ENCODE measurements at places on chromosomes 12 and 14.

GRCh38 chr12:29756741-29757390 lies 26.9 kb downstream of the TMTC1 start:
- DNase-seq, result no peak

DNA sequence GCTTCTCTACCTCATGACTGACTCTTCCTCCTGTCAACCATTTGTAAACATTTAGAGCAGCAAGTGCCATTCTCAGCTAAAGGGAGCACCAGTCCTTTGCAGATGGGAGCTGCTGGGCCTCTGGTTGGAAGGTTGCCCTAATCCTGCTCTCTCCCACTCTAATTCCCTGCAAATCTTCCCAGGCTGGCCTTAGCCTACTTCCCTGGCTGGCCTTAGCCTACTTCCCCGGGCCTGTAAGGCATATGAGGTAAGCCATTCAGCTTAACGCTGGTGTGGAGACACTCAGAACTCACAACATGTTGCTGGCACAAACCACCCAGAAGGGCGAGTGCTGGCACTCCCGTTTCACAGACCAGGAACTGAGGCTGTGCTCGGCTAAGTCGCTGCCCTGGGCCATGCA lies 69.0 kb downstream of the CPSF2 start:
- DNase-seq, result no peak

DNA sequence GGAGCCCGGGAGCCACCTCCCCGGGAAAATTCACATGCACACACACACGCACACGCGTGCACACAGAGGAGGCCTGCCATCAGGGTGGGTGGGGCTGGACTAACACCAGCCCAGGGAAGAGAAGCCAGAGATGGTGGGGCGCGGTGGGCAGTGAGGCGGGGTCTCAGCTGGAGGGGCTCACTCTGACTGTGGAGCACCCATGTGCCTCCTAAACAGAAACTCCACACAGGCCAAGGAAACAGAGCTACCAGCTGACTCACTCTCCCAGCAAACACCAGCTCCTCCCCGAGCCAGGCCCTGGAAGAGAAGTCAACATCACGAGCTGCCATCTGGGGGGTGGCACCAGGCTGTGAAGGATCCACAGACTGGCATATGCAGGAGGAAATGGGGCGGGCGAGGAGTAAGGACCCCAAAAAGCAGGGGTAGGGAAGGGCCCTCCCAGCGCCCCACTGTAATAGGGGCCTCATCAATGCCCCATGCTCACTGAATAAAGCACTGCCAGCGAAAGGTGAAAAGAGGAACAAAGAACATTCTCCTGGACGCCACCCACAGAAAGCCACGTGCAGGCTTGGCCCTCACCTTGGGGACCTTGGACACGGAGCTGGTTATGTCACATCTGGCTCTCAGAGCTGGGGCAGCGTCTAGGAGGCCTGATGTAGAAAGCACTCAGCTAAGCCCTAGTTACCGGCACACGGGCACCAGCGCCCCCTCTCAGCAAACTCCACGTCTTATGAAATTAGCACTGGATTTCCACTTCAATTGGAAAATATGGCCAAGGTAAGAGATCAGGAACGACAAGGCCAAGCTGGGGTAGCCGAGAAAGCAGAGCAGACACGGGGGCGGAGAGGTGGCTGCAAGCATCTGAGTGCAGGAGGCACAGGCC lies 8.4 kb upstream of the INF2 start:
- DNase-seq, result no peak

DNA sequence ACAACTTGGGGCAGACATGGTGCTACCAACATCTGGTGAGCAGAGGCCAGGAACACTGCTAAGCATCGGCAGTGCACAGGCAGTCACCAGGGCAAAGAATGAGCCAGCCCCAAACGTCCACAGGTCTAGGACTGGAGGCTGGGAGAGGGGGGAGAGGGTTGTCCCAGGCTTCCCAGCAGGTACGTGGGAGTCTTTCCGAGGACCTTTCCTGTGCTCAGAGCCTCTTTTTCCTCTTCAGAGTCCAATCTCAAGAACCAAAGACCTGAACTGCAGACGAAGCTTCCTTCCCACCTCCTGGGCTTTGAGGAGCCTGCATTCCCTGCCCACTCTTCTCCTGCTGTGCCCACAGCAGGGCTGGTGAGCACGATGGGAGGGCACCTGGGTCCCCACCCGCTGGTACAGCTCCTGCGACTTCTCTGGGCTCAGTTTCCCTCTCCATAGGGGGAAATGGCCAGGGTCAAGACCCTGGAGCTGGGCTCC lies 48.7 kb downstream of the DLK1 start:
- DNase-seq, result no peak

GRCh38 chr14:34180869-34181268 lies 230.0 kb upstream of the EGLN3 start:
- no peak for DNase-seq

- no peak for DNase-seq
Observed at GRCh38 chr14:51382506-51382905, 142.5 kb downstream of the TMX1 start.

GRCh38 chr14:101758913-101759593 lies 2.5 kb upstream of the PPP2R5C start:
- DNase-seq, result no peak

DNA sequence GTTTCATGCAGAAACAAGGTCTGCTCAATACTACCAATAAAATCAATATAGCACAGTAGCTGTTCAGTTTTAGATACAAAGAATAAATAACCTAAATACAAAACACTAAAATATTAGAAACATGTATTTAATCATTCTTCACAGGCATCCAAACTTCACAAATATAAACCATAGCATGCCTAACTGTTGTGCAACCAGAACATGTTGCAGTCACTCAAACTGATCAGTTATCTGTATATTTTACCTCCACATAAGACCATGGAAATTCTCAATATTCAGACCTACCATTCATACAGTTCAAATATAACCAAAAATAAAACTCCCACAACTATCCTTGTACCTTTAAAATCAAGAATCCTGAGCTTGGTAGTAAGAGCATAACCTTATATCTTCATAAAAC lies 83.1 kb upstream of the PAWR start:
- no peak for DNase-seq

- no peak for DNase-seq
Observed at GRCh38 chr12:96585977-96586376, 96.6 kb downstream of the CFAP54 start.

DNA sequence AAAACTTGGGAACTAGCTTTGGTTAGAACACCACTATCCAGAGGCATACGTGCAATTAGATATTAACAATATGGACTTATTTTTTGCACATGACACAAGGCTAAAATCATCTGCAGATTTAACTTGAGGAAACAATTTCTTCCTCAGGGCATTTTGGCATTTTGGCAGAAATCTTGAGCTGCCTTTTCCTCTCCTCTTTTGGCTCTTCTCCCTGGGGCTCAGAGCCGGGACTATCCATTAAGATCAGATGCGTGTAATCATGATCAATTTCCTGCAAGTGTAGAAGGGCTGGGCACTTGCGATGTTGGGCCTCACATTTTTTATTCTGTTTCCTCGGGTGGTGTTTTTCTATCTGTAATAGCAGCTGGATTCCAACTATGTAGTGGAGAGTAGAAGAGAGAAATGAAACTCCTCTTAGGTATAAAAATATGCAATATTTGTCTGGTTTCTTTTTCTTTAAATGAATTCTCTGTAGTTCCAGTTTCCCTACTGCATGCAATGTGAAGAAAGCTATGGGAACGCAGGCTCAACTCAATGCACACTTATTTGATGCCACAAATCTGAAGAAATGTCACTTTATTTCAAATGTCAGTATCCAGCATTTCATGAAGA lies 1010.8 kb downstream of the FLRT2 start:
- no peak for DNase-seq

DNA sequence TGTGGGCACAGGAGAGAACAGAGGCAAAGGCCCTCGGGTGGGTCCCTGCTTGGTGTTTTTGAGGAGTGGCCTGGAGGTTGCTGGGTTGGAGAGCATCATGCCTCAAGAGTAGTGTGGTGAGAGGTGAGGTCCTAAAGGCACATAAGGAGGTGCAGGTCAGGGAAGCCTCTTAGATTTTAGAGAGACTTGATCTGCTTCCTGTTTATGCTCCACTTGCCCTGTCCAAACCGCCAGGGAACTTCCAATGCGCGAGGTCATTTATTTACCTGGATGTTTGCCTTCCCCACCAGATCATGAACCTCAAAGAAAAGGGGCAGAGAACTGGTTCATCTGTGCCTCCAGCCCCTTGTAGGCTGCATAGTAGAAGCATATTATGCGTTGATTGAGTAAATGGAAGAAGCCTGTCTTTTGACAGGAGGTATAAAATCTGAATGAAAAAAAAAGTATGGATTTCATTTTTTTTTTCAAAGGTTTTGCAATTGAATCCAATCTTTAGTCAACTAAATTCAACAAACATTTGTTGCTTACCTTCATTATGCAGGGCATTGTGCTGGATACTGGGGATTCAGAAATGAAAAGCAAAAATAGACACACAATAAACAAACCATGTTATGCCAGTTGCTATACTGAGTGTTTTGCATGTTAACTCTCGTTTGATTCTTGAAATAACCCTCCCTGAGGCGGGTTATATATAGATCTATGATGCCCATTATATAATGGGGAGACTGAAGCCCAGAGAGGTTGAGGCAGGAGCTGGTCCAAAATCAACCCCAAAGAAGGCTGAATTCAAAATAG lies 485.2 kb downstream of the VRK1 start:
- DNase-seq, result no peak

GRCh38 chr12:89899651-89900050 lies 191.0 kb upstream of the ATP2B1 start:
- DNase-seq, result no peak

DNA sequence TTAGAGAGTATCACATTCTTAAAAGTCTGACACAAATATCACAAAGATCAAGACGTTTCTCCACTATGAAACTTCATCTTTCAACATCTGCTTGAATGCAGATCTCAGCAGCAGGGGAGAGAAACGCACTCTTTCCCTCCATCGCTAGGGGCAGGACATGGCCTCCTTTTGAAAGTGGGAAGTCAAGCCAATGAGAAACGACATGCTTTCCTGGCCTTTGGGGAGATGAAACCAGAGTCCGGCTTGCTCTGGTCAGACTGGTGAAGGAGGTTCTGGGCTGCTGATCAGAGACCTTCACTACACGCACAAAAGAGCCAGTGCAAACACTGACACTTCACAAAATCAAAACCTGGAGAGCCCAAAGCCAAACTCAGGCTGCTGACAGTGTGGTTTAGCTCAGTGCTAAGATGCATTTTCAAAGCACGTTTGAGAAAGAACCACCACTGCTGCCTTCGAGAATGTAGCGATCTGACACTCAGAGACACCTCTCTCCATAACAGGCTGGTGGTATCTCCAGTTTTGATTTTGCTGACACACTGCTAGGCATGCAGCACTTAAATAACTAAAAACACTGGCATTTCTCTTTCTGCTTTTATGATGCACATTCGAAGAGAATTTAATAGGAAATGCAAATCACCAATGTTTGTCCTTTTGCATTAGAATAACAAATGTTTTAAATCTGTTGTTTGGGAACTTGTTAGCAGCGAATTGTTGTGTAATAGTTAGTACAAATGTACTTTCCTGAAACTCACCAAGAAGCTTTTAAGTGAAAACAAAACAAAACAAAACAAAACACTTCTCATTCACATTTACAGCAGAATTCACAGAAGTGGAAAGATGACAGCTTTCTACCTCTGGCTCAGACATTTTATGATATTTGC lies 93.9 kb upstream of the OVCH1 start:
- DNase-seq, result no peak

DNA sequence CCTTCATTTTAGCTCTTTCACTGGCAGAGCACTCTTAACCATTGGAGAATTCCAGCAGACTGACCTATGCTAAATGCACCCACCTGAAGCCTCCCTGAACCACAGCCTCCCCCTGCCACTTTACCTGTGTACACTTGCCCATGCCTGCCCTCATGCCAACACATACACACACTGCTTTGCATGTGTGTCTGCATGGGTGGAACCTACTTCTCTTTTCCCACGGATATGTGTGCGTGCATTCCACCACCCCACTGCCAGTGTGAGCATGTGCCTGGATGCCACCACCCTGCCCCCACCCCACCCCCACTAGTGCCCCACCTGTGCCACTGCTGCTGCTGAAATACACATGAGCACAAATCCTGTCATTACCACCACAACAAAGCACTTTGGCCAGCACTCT lies 49.5 kb upstream of the EEA1 start:
- no peak for DNase-seq

GRCh38 chr12:125402874-125403789 lies 337.9 kb downstream of the AACS start:
- DNase-seq, result no peak

GRCh38 chr12:104615048-104615561 lies 158.4 kb downstream of the CHST11 start:
- no peak for DNase-seq

- DNase-seq, result no peak
Observed at GRCh38 chr14:93200553-93200952, 6.3 kb downstream of the GON7 start.

- DNase-seq, result no peak
Observed at GRCh38 chr12:2084553-2085296, 31.9 kb downstream of the CACNA1C start.

- DNase-seq, result no peak
Observed at GRCh38 chr12:111261911-111262676, 106.8 kb downstream of the PHETA1 start.

DNA sequence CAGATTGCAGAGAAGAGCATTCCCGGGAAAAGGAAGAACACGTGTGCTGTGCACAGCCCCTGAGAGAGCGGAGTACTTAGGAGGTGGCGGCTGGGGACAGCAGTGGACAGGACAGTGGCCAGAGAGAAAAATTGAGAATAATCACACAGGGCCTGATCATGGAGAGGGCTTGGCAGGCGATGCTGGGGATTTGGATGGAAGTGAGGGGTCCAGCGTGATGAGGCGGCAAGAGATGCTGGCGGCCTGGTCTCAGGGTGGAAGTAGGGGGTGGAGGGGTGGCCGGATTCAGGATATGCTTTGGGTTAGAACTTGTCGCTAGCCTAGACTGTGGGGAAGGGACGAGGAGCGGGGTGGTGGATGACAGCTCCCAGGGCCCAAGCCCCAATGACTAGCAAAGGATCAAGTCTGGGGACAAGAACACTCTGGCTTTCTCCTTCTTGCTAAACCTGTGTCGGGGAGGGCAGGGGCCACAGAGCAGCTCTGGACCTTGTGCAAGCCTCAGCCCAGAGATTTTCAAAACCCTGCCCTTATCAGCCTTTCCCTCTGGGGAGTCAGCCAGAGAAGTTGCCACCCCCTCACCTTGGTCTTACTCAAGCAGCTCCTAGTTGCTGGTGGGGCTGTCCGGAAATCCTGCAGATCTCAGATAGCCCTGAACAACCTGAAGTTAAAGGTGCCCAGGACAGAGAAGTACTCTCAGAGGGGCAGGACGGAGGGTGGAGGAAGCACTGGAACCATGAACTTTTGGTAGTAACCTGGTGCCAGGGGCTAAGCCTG lies 1.3 kb downstream of the HVCN1 start:
- no peak for DNase-seq

- DNase-seq, result no peak
Observed at GRCh38 chr12:126384026-126384564, 1318.9 kb downstream of the AACS start.

Measured in CD8-positive, alpha-beta memory T cell (primary cell).